ENCODE measurements at places on chromosomes 2 and 18.

DNA sequence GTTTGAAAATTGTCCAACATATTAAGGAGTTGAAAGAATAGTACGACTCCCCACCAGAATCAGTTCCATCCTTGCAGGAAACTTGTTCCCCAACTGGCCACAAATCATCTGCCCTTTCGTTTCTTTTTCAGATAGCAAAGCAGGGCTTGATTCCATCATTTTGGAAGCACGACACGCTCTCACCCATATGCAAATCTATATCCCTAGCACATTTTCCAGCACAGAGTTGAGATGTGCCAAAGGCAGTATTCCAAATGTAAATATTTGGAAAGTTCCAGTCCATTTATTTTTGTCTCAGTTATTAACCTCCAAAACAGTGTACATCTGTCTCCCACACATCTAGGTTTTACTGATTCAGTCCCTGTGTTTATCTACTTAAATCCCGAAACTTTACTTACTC lies 128.8 kb upstream of the BCL2L11 start:
- no peak for DNase-seq

- no peak for DNase-seq
Measured at GRCh38 chr2:36886664-36887063, 79.7 kb downstream of the STRN start.

DNA sequence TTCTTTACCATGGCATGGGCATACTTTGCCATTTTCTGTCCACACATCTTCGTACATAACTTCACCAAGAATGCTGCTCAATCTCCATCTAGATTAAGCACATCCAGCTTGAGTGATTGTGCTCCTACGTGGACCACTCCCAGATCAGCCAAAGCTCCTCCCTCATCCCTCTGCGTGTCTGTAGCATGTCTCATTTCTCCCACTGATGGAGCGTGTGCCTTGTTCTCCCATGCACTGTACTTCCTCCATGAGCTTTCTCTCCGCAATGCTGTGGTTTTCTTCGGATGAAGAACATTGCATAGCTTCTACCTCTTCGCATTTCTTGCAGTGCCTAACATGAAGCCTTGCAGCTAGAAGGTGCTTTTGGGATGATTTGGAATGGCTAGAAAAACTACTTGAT lies 13.5 kb downstream of the CCL20 start:
- no peak for DNase-seq

DNA sequence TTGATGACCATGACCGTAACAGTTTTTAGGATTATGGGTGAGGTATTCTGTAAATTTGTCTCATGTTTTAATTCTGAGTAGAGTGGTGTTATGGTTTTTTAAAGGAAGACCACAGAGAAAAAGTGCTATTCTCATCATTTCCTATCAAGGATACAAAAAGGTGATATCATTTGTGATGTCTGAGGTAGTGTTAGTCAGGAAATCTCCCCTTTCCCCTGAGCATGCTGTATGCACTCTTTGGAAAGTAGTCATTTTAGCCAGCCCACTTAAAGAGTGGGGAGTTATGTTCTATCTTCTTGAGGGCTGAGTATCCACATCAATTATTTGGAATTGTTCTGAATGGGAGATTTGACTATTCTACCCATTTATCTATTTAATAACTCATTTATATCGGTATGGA lies 414.2 kb upstream of the SLC14A2 start:
- DNase-seq = no peak

DNA sequence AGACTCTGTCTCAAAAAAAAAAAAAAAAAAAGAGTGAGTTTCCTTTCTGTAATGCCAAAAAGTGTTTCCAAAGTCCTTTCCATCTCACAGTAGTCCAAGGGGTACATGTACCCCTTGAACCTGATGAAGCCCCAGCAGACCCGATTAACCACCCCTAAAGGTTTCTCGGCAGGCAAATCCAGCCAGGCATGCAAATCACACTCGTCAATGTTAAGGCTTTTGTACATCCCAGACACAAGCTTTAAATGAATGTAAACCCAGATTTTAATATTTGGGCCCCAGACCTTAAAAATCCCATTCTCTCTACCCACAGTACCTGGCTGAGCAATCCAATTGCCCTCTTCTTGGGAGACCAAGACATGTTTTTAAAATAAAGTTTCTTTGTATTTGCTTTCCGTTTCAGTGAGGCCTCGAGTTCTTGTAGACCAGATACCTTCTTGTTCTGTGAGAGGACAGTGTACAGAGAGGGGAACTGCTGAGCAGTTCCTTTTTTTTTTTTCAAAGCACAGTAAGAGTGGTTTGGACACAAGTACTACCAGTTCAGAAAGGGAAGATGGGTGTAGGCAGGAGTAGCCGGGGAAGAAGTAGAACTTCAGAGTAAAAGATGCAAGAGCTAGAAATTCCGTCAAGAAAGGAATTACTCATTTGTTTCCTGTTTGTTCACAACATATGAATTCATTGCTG lies at the start of gene NLRC4:
NLRC4 (minus strand) TSS at position 465 of the 684 bp plus-strand sequence. CDS start 8,111 bp downstream, outside the sequence.
- no peak for DNase-seq

GRCh38 chr2:238169048-238169707 lies 10.4 kb downstream of the ERFE start:
- no peak for DNase-seq

DNA sequence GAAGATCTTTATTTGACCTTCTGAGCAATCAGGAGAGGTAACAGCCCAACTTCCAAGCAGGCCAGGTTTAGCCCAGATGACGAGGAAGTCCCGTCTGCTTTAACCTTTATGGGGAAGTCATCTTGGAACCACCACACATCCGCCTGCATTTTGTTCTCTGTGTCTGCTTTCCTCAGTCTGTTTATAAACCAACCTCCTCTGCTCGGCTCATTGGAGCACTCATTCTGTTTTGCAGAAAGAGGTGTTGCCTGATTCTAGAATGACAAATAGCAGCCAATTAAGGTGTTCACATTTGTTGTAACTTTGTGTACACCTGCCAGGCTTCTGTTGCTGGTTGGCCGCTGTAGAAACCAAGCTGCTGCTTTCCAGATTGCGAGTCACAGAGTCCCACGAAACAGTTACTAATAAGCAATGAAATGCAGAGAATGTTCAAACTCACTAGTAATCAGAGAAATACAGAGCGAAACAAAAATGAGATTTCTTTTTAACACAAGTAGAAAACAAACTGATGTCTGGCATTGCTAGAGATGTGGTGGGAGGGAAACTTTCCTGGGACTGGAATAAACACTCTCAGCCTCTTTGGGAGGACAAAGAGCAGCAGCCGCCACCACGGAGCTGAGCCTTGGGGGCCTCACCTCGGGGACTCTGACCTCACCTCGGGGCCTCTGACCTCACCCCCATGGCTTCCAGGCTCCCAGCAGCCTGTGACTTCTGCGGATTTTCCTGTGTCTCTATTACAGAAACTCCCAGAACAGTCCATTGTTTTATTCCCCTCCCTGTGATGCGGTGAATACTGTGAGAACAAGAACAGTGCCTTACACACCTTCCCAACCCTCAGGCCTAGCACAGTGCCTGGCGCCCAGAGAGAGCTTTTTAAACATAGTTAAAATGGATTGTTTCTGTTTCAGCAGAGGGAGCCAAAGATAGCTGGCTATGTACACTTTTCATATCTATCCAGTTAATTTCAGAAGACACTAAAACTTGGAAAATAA lies 64.0 kb downstream of the MBP start:
- DNase-seq = peak; percentile 66

GRCh38 chr2:3193443-3194330 lies 183.9 kb downstream of the EIPR1 start:
- DNase-seq = no peak

DNA sequence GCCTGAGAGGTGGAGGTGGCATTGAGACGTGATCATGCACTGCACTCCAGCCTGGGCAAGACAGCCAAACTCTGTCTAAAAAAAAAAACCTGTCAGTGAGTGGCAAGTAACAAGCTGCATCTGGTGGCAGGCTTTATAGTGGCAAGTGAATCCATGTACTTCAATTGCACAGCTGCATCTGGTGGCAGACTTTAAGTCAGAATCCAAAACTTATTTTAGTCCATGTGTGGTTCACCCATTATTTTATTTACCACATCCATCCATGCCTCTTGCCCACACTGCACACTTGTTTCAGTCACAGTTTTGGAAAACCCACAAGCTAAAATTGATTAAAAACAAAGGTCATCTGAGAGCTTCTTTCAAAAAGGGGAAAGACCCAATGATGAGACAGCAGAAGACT lies 1636.4 kb upstream of the NXPH2 start:
- DNase-seq = no peak

GRCh38 chr2:183998041-183998796 lies 600.1 kb upstream of the ZNF804A start:
- no peak for DNase-seq

DNA sequence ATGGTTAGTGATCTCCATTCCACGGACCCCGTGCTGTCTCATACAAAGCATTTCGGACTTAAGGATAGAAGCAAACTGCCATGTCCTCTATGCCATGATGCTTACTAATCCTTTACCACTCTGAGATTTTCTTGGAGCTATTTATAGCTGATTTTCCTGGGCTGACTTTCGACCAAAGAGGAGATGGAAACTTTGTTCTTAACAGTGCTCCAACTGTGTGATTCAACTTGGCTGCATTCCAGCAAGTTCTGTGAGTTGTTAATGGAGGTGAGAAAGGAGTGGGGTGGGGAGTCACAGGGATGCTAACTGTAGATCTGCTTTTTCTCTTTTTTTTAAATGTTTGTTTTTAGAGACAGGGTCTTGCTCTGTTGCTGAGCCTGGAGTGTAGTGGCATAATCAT lies 45.5 kb upstream of the MSH2 start:
- no peak for DNase-seq

DNA sequence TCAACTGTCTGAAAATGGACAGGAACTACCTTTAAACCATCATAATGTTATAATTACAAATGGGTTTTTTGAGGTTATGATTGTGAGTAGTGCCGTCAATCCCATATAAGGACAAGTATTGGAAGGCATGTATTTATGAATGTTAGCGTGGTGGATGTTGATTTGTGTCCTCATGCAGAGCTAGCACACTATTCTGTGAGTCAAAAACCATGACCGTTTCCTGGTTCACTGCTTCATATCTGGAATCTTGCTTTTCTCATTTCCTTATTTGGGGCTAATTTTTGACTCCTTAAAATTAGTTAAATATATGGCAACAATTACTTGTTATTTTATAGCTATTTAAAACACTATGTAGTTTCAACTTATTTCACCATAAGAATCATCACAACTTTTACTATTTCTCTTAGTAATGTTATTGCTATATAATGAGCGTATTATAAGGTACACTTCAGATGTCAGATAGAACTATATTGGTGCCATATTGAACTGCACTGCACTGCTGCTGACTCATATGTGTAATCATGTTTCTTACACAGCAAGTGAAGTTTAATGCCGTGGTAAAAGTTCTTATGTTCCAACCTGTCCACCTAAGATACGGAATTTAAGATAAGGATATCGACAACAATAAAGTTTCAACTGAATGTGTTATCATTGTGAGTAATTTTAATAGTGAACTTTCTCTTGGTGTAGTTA lies 192.8 kb downstream of the PTGR3 start:
- no peak for DNase-seq

DNA sequence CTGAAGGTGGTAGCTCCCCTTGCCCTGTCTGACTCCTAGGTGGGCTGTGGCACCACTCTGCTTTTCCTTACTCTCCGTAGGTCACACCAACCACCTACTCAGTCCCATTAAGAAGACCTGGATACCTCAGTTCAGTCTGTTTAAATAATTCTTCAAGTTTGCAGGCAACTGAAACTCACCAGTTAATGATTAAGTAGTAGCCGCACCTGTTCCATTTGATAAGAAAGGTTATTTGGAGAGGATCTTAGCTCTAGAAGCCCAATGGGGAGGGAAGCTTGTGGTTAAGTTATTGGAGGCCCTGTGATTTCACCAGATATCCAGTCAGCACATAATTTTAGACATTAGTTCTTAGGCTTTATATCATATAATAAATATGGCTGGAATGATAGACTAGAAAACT lies 1193.0 kb downstream of the DPP10 start:
- DNase-seq = no peak

GRCh38 chr2:196528486-196529223 lies 110.9 kb upstream of the CCDC150 start:
- no peak for DNase-seq

GRCh38 chr2:23689891-23690290 lies 237.0 kb downstream of the ATAD2B start:
- DNase-seq = no peak

- no peak for DNase-seq
Measured at GRCh38 chr2:127630096-127630863, 15.7 kb upstream of the GPR17 start.

DNA sequence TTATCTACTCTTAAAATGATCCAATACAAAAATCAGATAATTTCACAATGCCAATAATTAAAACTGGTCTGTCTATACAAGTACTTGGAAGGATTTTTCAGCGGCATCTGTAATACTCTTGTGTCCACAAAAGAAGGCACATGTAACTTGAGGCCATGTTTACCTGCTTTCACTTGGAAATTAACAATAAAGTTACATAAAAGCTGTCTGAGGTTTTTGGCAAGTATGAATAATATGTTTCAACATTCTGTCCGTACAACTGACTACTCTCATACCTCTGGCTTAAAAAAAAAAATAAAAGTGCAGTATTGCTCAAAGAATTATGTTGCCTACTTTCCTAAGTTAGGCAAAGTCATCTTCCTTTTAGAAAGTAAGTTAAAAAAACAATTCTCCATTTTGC lies 253.6 kb downstream of the NBAS start:
- DNase-seq = no peak

All from CD4-positive, alpha-beta T cell treated with Interleukin-17A for 4 hours (primary cell).